ENCODE measurements at places on chromosomes 12 and 14.
A peak's percentile ranks its signal among the peaks of the same experiment; 100 is the strongest.

DNA sequence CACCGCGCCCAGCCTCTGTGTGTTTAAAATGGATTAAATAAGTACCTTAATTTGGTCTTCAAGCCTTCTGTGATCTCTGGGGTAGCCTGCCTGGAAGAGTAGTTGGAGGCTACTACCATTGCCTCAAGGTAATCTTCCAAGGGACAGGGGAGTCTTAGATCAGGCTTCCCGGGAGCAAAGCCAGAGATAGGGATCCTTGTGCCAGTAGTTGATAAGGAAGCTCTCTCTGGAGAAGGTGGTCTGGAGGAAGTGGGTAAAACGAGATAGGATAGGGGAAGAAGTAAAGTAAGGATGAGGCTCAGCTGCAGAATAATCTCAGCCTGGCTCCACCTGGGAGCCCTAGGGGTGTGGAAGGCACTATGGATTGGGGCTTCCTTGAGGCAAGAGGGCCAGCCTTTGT is 38.5 kb downstream of the FOS start:
- no peak overlapping the region for H3K27ac ChIP-seq
- H3K4me3 ChIP-seq: no peak overlapping the region
- no peaks in the 10 kb centered on the region for H3K27me3 ChIP-seq
- no peak for DNase-seq
- H3K36me3 ChIP-seq: no peaks in the 10 kb centered on the region

DNA sequence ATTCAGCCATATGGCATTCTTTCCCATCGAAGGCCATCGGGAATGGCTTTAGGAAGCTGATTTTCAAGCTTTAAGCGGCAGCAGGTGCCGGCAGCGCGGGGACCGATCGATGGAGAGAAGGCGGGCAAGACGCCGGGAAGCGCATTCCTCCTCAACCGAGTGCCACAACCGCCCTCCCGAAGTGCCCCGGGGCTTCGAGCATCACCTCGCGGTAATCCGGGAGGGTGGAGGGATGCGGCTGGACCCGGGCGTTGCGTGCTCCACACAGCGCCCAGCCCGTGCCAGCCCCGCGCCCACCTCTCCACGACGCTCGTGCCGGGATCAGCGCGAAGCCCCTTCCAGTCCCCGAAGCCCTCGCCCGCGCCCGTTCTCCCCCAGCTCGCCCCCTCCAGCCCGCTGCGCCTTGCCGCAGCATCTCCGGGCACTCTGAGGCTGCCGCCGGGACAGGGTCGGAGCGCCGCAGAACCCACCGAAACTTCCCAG is 3.2 kb downstream of the USP44 start:
- H3K27ac ChIP-seq: peak overlapping the region; percentile 96
- peak overlapping the region; percentile 82 for H3K4me3 ChIP-seq
- peak; percentile 19 for DNase-seq

DNA sequence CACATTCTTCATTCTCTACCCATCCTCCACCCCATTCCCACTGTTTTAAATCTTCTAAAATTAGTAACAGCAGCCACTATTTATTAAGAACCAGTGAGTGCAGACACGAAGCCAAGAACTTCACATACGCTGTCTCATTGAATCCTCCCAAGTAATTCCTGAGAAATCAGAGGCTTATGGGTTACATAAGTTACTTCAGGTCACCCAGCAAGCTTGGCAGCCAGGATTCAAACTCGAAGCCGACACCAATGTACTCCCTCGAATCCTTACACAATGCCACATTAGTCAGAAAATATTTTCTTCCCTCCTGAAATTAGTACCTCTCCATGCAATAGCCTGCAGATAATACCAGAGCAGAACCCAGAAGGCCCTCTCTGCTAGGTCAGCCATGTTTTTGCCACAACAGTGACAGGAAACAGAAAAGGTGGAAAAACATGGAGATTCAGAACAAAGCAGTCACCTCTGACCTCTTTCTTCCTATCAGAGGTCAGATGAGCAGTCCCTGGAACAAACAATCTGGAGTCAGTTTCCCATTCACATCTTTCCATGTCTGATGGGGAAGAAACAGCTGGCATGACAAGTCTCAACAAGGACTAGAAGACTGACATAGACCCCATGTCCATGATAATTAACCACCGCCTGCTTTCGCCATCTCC is 16.4 kb downstream of the NID2 start:
- no peak for DNase-seq
- H3K4me3 ChIP-seq: no peak overlapping the region
- peaks cover 88% of the 10 kb centered on the region for H3K4me1 ChIP-seq

- no peaks in the 10 kb centered on the region for H3K36me3 ChIP-seq
- peaks cover 6% of the 10 kb centered on the region for H3K4me1 ChIP-seq
- no peaks in the 10 kb centered on the region for H3K27me3 ChIP-seq
- no peak for DNase-seq
- no peak overlapping the region for H3K4me3 ChIP-seq
These were observed 74.3 kb downstream of the ANO6 start for GRCh38 chr12:45290216-45290605.

GRCh38 chr12:72273851-72274351 is 1.7 kb downstream of the TRHDE start:
- no peaks in the 10 kb centered on the region for H3K4me1 ChIP-seq
- H3K36me3 ChIP-seq: no peaks in the 10 kb centered on the region
- no peak for DNase-seq
- no peak overlapping the region for H3K27ac ChIP-seq

DNA sequence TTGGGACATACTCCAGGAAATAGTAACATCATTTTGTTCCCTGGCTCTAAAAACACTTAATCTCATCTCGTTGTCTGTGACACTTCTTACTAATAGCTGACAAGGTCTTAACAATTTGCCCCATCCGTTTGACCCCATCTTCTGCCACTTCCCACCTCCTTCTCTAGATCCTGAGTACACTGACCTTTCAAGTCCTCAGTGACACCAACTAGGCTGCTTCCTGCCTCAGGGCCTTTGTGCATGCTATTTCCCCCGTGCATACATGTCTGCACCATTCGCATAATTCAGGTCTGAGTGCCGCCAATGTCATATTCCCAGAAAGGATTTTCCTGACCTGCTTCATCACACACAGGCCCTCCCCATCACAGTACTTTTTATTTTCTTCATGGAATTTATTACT is 70.6 kb upstream of the CCND2 start:
- no peak overlapping the region for H3K4me3 ChIP-seq
- DNase-seq: no peak
- no peaks in the 10 kb centered on the region for H3K27me3 ChIP-seq

GRCh38 chr14:104091061-104091926 is 5.8 kb downstream of the ASPG start:
- H3K27ac ChIP-seq: no peak overlapping the region
- peaks cover 29% of the 10 kb centered on the region for H3K27me3 ChIP-seq
- no peak overlapping the region for H3K4me3 ChIP-seq
- no peak for DNase-seq
- no peaks in the 10 kb centered on the region for H3K36me3 ChIP-seq
- peaks cover 12% of the 10 kb centered on the region for H3K4me1 ChIP-seq

GRCh38 chr12:125346362-125346761 is 281.1 kb downstream of the AACS start:
- H3K4me3 ChIP-seq: no peak overlapping the region
- H3K27ac ChIP-seq: no peak overlapping the region
- no peaks in the 10 kb centered on the region for H3K4me1 ChIP-seq

DNA sequence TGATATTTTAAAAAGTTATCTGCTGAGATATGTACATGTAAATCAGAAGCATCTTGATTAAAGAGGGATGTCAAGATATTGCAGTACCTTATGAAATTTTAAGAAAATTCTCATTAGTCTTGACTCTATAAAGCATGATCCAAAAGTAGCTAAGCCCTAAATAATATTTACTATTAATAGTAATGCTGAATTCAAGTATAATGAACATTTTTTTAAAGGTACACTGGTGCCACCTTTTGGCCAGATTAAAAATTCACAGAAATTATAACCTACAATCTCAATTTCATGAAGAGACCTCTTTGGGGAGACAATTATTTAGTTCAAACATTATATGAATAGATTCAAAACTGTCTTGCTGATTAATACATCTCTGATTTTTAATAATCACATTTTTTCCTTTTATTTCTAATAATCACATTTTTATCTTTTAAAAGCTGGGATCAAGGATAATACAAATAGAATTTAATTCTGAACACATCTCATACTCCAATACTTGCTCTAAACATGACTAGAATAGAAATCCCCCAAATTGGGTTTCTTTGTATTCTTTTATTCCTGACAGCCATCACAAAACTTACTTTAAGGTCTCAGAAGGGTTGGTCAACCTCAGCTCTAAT is 13.4 kb downstream of the AKAP5 start:
- H3K4me1 ChIP-seq: no peaks in the 10 kb centered on the region
- no peak overlapping the region for H3K27ac ChIP-seq
- H3K27me3 ChIP-seq: no peaks in the 10 kb centered on the region
- no peaks in the 10 kb centered on the region for H3K36me3 ChIP-seq

DNA sequence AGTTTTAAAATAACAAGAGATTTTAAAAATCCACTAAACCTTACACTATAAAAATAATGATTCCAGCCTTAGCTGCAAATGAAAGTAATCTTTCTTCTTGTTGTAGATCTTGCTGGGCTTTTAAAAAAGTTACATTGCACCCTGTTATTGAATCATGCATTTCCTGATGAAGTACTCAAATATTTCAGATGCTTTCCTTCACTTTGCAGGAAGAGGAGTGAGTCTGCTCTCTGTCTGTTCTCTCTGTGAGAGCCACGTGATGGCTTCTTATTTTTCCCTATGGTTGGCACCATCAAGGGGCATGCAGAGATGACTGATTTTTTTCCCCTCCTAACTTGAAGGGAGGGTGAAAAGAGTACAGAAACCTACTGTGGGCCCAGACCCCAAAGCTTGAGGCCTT is 262.7 kb downstream of the ATP23 start:
- no peak overlapping the region for H3K27ac ChIP-seq
- no peaks in the 10 kb centered on the region for H3K4me1 ChIP-seq
- H3K27me3 ChIP-seq: no peaks in the 10 kb centered on the region
- no peaks in the 10 kb centered on the region for H3K36me3 ChIP-seq

DNA sequence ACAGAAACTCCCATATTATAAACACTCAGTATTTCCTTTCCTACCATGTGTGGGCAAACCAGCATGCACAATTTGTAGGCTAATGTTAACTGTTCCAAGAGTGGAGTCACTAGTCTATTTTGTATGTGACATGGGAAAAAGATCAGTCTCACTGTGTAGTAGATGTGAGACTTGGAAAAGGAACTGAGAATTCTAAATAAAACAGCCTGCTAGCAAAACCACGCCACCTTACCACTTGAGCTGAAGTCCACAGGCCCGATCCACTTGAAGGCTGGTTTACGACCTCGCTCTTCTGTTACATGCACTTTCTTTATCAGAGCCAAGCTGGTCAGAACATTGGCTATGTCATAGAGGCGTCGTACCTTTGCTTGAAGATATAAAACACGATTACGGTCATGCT is 22.5 kb downstream of the E2F7 start:
- H3K4me1 ChIP-seq: no peaks in the 10 kb centered on the region
- no peak overlapping the region for H3K27ac ChIP-seq
- no peak overlapping the region for H3K4me3 ChIP-seq

- H3K27me3 ChIP-seq: no peaks in the 10 kb centered on the region
- DNase-seq: no peak
- H3K4me3 ChIP-seq: no peak overlapping the region
- no peak overlapping the region for H3K27ac ChIP-seq
- H3K4me1 ChIP-seq: peaks cover 43% of the 10 kb centered on the region
- no peaks in the 10 kb centered on the region for H3K36me3 ChIP-seq
These were observed 55.5 kb downstream of the ETV6 start for GRCh38 chr12:11705010-11705409.

DNA sequence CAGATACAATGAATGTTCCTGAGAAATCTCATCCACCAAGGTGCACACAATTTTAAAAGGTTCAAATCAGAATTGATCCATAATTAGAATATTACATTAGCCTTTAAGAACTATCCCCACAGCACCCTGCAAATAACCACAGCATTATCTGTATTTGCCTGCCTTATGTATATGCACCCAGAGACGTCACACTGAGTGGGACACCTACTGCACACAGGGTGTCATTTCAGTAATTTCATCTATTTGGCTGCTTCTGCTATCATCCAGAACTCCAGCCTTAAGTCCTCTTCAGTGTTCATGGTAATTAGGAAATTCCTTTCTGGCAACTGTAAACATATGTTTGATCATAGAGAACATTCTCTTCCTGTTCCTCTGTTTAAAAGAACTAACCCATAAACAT is 298.4 kb downstream of the SYT1 start:
- no peak overlapping the region for H3K27ac ChIP-seq
- no peak overlapping the region for H3K4me3 ChIP-seq
- DNase-seq: no peak
- H3K27me3 ChIP-seq: no peaks in the 10 kb centered on the region

- peaks cover 10% of the 10 kb centered on the region for H3K4me1 ChIP-seq
- H3K4me3 ChIP-seq: no peak overlapping the region
- no peak overlapping the region for H3K27ac ChIP-seq
- no peaks in the 10 kb centered on the region for H3K27me3 ChIP-seq
- no peak for DNase-seq
These were observed 122.8 kb downstream of the TTC7B start for GRCh38 chr14:90693413-90693812.

DNA sequence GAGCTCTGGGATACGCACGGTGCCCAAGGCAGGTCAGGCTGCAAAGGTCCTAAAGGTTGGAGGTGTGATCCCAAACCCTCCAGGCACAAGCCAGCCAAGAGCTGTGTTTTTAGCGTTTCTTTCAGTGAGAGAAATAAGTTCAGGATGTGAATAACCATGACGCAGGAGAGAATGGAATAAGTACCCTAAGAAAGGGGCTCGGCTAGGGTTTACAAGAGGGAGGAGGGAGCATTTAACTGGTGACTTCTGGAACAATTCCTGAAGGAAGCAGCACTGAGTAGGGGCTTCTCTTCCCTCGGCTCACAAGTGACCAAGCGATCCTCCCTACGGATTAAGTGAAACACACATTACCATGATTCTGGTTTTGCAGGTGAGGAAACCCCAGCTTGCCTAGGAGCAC is 29.4 kb downstream of the SSH1 start:
- DNase-seq: no peak
- H3K27ac ChIP-seq: peak overlapping the region; percentile 82
- H3K27me3 ChIP-seq: no peaks in the 10 kb centered on the region
- no peak overlapping the region for H3K4me3 ChIP-seq

GRCh38 chr12:26987634-26988424 is 26.4 kb downstream of the TM7SF3 start:
- H3K4me1 ChIP-seq: no peaks in the 10 kb centered on the region
- DNase-seq: no peak
- no peaks in the 10 kb centered on the region for H3K27me3 ChIP-seq
- no peaks in the 10 kb centered on the region for H3K36me3 ChIP-seq

DNA sequence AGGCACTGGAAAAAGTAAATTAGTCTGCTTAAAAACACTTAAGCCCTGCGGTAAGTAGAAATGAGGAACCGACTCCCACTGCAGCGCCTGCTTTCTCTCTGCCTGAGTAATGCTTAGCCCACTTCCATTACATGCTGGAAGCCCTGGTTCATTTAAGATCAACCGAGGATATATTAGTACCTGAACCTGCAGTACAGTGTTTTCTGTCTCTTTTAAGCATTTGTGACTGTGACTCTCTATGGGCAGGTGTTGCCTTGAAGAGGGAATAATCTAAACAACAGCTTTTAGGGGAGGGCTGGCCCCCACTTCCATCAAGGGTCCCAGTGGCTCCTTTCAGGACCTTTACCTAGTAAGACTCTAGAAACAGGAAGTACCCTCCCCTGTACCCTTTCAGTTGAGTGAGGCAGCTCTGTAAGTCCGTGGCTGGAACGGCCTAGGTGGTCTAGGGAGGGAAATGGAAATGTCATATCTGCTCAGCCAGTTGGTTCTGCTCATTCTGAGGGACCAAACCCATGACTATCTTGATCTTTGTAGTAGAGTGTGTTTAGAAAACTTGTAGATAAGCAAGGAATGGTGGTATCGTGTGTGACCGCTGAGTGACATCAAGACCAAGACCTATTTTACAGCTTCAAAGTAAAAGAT is 56.2 kb downstream of the FNTB start:
- no peaks in the 10 kb centered on the region for H3K36me3 ChIP-seq
- no peak overlapping the region for H3K4me3 ChIP-seq
- no peaks in the 10 kb centered on the region for H3K27me3 ChIP-seq
